ENCODE measurements at places on chromosomes 2 and 18. TPM values are rescaled to one million over a fixed set of nuclear protein-coding genes. Genes with fewer than 3 reads are reported as not detected.

DNA sequence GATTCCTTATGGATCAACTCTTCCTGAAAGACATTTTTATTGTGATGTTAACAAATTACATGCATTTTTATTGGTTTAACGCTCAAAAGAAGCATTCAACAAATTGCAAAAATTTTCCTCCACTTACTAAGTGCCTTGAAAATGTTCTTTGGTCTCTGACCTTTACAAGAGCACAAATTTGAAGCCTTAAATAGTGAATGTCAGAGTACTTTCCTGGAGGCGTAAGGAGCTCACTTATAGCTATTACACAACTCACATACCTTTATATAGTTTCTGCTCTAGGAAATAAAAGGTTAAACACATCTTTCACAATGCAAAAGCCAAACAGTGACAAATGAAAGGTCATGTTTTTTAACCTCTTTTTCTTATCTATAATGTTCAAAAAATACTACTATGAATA is 405.7 kb upstream of the ZNF804A start:
- DNase-seq: no peak

GRCh38 chr18:62464266-62464665 is 58.6 kb upstream of the ZCCHC2 start:
- no peak for DNase-seq

GRCh38 chr2:198254536-198255090 is 450.2 kb downstream of the PLCL1 start:
- no peak for DNase-seq

GRCh38 chr2:194104687-194105086 is 1552.3 kb upstream of the SLC39A10 start:
- DNase-seq: no peak

DNA sequence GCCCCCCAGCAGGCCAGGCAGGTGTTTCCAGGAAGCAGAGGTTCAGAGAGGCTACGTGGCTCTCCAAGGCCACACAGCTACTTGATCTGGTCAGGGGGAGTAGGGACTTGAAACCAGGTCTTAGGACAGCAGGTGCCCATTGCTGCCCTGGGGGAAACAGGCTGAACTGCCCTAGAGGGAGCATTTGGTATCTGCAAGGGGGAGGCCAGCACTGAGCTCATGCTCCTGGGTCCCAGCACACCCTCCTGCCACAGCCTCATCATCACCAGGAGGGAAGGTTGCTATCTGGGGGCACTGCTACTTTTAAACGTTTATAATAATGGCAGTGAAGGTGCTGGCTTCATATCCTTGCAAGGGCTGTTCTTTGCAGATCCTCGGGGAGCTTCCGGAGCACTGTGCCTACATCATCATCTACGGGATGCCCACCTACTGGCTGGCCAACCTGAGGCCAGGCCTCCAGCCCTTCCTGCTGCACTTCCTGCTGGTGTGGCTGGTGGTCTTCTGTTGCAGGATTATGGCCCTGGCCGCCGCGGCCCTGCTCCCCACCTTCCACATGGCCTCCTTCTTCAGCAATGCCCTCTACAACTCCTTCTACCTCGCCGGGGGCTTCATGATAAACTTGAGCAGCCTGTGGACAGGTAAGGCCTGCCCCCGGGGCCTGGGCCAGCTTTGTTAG is 36.1 kb downstream of the ABCG8 start:
- no peak for DNase-seq

GRCh38 chr18:5447442-5447841 is 96.4 kb downstream of the EPB41L3 start:
- DNase-seq: no peak

Gene HOXD11
- polyA plus RNA-seq: not detected

Gene VPS54
- polyA plus RNA-seq: 77.5 TPM

GRCh38 chr2:75491129-75491753 is 69.5 kb downstream of the EVA1A start:
- DNase-seq: no peak

All from HepG2 (cell line).